ENCODE measurements at places on chromosomes 6 and 20. TPM values are rescaled to one million over a fixed set of nuclear protein-coding genes. Genes with fewer than 3 reads are reported as not detected.
A peak's percentile ranks its signal among the peaks of the same experiment; 100 is the strongest.

DNA sequence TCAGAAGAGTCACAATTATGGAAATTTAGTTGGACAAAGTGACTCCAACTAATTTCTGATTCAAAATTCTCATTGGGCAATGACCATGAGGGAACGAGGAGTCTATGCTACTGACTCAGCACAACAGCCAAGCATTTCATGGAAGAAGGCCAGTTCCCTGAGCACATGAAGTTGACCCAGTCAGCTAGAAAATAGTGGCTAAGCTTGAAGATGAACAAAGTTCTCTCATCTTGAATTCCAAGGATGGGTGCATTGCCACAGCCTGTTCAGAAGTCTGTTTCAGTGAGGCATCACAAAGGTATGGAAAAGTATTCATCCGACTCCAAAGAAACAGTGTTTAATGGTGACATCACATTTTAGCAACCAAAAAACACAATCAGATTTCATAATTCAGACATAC lies 676.9 kb downstream of the HACE1 start:
- no peak overlapping the region for H3K27ac ChIP-seq
- H3K4me1 ChIP-seq, result no peaks in the 10 kb centered on the region
- DNase-seq, result no peak
- H3K27me3 ChIP-seq, result no peaks in the 10 kb centered on the region
- no peaks in the 10 kb centered on the region for H3K36me3 ChIP-seq

ADTRP gene
- 0.22 TPM for total RNA-seq

KCNK16 gene
- total RNA-seq, result not detected

HLA-DOA gene
- total RNA-seq, result 1.5 TPM

- DNase-seq, result no peak
- H3K4me1 ChIP-seq, result no peaks in the 10 kb centered on the region
- no peaks in the 10 kb centered on the region for H3K36me3 ChIP-seq
- H3K27ac ChIP-seq, result no peak overlapping the region
- H3K4me3 ChIP-seq, result no peak overlapping the region
- no peaks in the 10 kb centered on the region for H3K27me3 ChIP-seq
Observed at GRCh38 chr6:101453221-101453620, 59.7 kb downstream of the GRIK2 start.

- H3K4me3 ChIP-seq, result no peak overlapping the region
- H3K4me1 ChIP-seq, result peaks cover 9% of the 10 kb centered on the region
- no peak overlapping the region for H3K27ac ChIP-seq
- H3K27me3 ChIP-seq, result no peaks in the 10 kb centered on the region
Observed at GRCh38 chr20:32830437-32830836, 10.7 kb downstream of the MAPRE1 start.

SLC17A3 gene
- not detected for total RNA-seq

DNA sequence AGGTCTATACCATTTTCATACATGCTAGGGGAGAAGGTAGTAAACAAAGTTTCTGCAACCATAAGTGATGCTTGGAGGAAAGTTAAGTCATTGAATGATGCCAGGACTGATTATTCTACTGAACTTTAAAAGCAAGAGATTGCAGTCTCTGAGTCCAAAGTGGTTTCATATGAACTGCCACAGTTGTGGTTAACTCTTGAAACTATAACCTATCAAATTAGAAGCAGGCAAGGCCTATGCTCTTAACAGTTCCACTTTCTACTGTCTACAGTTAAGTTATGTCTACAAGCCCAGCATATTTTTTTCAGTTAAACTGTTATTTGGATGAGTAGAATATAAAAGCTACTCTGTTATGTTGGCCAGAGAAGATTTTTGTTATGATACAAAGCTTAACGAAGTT lies 326.5 kb upstream of the RUNX2 start:
- H3K4me3 ChIP-seq, result no peak overlapping the region
- DNase-seq, result no peak
- H3K4me1 ChIP-seq, result no peaks in the 10 kb centered on the region
- no peak overlapping the region for H3K27ac ChIP-seq

DNA sequence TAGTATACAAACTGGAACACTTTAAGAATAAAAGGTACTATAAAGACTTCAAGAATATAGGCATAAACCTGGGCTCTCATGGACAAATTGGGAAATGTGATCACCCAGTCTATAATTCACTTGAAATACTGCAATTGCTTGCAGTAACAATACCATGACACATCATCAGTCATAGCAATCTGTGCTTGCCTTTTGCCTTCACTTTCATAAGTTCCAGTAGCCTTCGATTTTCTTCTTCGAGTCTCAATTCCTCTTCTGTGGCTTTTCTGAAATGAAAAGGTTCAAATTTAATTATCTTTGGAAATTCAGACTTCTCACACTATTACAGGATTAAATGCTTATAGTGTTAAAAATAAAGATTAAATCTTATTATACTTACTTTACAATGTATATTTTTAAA lies 96.3 kb upstream of the ZBTB24 start:
- H3K27me3 ChIP-seq, result no peaks in the 10 kb centered on the region
- DNase-seq, result no peak
- no peak overlapping the region for H3K27ac ChIP-seq
- no peaks in the 10 kb centered on the region for H3K4me1 ChIP-seq
- no peak overlapping the region for H3K4me3 ChIP-seq
- no peaks in the 10 kb centered on the region for H3K36me3 ChIP-seq

DNA sequence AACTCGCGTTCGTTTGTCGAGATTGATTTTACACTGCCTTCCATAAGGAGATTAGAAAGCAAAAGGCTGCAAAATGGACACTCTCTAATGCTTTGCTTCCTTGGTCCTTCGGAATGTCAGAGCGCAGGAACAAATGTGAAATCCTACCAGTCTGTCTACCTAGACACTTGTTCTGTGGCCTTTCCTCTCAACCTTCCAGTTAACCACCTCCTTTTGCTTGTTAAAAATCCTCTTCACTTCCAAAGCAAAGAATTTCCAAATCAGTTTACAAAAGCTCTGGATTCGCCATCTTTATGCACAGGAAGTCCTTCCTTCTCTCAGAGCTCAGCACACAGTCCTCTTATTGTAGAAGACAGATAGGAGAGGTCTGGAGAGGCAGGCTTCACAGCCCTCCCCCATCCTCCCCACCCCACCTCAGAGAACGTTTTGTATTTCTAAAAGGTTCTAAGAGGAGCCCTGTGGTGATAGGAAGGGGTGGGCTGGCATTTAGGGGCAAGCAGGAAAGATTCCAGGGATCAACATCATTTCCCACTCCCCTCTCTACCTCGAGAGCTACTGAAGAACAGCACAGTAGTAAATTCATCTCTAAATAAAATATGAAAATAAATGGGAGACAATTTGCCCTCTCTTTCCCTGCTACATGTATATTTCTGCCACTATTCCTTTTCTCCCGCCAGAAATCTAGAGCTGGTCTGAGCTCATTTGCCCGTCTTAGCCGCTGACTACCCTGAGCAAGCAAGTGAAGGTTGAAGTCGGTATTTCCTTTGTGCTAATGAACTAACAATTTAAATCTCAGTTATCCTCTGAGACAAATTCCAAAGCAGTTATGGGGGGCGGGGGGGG lies 18.9 kb downstream of the TFAP2A start:
- H3K27me3 ChIP-seq, result peaks cover 72% of the 10 kb centered on the region
- no peaks in the 10 kb centered on the region for H3K36me3 ChIP-seq
- no peak overlapping the region for H3K27ac ChIP-seq
- H3K4me3 ChIP-seq, result no peak overlapping the region
- no peaks in the 10 kb centered on the region for H3K4me1 ChIP-seq

SCUBE3 gene
- 0.40 TPM for total RNA-seq

DNA sequence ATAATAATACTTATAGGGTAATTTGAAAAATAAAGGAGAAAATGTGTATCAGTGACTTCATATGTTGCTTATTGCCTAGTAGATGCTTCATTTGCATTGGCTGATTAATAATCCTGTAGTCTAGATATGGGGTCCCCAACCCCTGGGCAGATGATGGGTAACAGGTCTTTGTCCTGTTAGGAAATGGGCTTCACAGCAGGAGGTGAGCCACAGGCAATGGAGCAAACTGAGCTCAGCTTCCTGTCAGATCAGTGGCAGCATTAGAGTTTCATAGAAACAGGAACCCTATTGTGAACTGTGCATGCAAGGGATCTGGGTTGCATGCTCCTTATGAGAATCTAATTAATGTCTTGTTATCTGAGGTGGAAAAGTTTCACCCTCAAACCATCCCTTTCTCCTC lies 1049.5 kb upstream of the EPHA7 start:
- no peaks in the 10 kb centered on the region for H3K27me3 ChIP-seq
- no peaks in the 10 kb centered on the region for H3K36me3 ChIP-seq

- H3K27ac ChIP-seq, result no peak overlapping the region
- no peak overlapping the region for H3K4me3 ChIP-seq
- DNase-seq, result no peak
- H3K27me3 ChIP-seq, result no peaks in the 10 kb centered on the region
- H3K36me3 ChIP-seq, result no peaks in the 10 kb centered on the region
Observed at GRCh38 chr20:40982415-40983145, 46.0 kb upstream of the TOP1 start.

PRKN gene
- 4.0 TPM for total RNA-seq

GRCh38 chr6:150711584-150712504 lies 112.2 kb downstream of the PLEKHG1 start:
- H3K4me3 ChIP-seq, result no peak overlapping the region
- DNase-seq, result no peak
- no peaks in the 10 kb centered on the region for H3K27me3 ChIP-seq
- H3K27ac ChIP-seq, result no peak overlapping the region

- H3K27me3 ChIP-seq, result peaks cover 5% of the 10 kb centered on the region
- peak; percentile 47 for DNase-seq
- H3K4me1 ChIP-seq, result peaks cover 40% of the 10 kb centered on the region
Observed at GRCh38 chr6:43762966-43763695, 6.9 kb upstream of the VEGFA start.

Measured in muscle of leg (tissue), 16 donors.